ENCODE measurements at places on chromosomes 6 and 20.
A peak's percentile ranks its signal among the peaks of the same experiment; 100 is the strongest.

- DNase-seq: no peak
Observed at GRCh38 chr6:29014729-29015608, 9.9 kb upstream of the ZNF311 start.

GRCh38 chr20:3082955-3083952 is 1.3 kb downstream of the AVP start:
- DNase-seq: no peak

DNA sequence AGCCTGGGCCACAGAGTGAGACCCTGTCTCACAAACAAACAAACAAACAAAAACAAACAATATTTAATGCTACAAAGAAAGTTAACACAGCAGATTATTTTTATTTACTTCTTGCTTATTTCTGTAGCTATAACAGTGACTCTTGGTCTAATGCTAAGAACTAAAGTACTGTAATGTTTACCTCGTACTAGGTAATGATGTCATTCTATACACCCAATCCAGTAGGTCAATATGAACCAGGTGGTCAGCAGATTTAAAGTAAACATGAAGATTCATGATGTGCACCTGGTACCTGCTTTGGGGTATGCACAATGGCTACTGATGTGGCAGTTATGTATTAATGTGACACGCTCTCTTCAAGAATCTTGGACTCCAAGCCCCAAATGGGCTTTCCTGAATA is 36.6 kb upstream of the CARMIL1 start:
- DNase-seq: no peak

- no peak for DNase-seq
Observed at GRCh38 chr6:41200296-41200900, 551 bp downstream of the TREML2 start.

- no peak for DNase-seq
Observed at GRCh38 chr20:62370807-62371587, 3.9 kb upstream of the LAMA5 start.

DNA sequence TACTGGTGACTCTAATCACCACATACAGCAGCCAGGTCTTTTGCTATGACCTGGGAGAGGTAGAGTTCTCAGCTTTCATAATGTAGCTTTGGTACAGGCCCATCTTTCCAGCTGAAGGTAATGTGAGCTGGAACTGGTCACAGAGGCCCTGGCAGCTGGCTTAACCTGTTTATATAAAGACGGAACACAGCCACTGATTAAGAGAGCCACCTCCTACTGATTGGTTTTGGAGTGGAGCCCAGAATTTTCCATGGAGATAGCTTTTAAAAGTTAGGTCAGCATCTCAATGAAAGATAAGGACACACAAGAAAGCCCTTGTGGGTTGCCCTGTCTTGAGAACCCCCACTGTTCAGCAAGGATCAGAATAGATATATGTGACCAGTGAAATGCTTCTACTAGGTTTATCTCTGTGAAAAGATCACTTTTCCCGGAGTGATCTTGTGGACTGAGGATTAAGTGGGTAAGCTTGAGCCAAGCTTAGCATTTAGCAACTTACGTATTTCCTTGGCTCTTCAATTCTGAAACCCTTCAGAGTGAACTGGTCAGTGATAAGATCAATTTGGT is 213.7 kb upstream of the CITED2 start:
- DNase-seq: no peak

- no peak for DNase-seq
Observed at GRCh38 chr6:163630096-163630495, 215.6 kb downstream of the QKI start.

GRCh38 chr6:107102414-107102805 is 12.9 kb downstream of the BEND3 start:
- no peak for DNase-seq

DNA sequence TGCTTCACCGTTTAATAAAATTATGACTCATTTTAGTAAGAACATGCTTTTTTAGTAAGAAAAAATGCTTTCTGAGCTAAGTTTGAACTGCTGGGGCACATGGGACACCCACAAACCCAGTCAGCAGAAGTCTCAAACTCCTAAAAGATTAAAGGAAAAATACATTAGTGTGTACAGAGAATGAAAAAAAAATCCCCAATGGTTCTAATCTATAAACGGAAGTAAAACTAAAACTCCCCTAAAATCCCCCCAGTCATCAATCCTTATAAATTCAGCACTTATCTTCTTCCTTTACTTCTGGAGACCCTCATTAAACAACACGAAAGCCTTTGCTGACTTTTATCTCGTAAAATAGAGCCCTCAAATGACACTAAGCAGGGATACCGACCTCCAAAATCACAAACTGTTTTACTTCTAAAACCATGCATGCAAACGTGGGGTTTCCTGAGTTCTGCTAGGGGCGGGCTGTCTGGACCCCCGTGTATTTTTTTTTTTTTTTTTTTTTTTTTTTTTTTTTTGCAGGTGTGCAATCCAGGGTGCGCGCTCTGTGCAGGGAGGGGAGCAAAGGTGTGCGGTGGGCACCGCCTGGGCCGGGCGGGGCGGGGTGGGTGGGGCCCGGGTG is 1.1 kb upstream of the MYB start:
- no peak for DNase-seq

- DNase-seq: no peak
Observed at GRCh38 chr6:53899512-53899911, 104.7 kb downstream of the LRRC1 start.

DNA sequence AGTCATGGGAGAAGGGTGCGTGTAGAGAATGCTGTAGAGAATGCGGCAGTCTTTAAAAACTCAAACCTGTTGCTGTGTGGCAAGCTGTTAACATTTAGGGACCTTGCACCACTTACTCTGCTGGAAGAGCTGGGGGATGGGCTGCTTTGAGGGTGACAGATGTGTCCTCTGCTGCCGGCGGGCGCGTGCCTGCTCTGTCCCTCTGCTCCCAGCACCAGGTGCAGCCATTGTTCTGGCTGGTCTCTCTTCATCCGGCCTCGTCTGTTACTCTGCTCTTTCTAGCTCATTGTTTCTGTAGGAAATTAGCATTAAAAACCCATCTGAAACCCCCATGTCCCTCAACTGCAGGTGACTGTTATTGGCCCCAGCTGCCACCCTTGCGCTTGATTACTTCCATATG is 78.5 kb downstream of the CBFA2T2 start:
- DNase-seq: no peak

DNA sequence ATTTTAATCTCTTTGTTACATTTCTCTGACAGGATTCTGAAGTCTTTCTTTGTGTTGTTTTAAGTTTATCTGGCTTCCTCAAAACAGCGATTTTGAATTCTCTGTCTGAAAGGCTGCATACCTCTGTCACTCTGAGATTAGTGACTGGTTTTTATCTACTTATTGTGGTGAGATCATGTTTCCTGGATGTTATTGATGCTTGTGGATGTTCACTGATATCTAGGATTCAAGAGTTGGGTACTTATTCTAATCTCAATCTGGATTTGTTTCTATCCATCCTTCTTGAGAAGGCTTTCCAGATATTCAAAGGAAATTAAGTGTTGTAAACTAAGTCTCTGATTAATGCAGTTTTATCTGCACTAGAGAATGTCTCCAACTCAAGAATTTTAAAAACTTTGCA is 1076.1 kb upstream of the ADGRB3 start:
- no peak for DNase-seq

- peak; percentile 69 for DNase-seq
Observed at GRCh38 chr6:105359419-105360370, 43.2 kb downstream of the PREP start.

- DNase-seq: no peak
Observed at GRCh38 chr20:59940956-59941294, 736 bp downstream of the FAM217B start.

GRCh38 chr20:50189681-50190250 is 864 bp upstream of the CEBPB start:
- DNase-seq: no peak

DNA sequence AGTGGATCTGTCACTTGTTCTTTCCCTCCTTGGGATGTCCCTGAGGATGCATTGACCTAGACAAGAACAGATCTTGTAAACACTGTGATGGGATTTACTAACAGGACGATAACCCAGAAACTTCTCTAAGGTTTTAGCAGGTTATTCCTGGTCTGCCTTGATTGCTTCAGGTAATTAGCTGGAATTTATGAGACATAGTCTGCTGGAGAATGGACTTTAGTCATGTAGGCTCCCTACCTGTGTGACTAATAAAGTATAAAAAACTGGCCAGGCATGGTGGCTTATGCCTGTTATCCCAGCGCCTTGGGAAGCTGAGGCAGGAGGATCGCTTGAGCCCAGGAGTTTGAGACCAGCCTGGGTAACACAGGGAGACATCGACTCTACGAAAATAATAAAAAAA is 96.1 kb downstream of the PAK5 start:
- DNase-seq: no peak

- no peak for DNase-seq
Observed at GRCh38 chr20:13567663-13568062, 71.1 kb downstream of the TASP1 start.

DNA sequence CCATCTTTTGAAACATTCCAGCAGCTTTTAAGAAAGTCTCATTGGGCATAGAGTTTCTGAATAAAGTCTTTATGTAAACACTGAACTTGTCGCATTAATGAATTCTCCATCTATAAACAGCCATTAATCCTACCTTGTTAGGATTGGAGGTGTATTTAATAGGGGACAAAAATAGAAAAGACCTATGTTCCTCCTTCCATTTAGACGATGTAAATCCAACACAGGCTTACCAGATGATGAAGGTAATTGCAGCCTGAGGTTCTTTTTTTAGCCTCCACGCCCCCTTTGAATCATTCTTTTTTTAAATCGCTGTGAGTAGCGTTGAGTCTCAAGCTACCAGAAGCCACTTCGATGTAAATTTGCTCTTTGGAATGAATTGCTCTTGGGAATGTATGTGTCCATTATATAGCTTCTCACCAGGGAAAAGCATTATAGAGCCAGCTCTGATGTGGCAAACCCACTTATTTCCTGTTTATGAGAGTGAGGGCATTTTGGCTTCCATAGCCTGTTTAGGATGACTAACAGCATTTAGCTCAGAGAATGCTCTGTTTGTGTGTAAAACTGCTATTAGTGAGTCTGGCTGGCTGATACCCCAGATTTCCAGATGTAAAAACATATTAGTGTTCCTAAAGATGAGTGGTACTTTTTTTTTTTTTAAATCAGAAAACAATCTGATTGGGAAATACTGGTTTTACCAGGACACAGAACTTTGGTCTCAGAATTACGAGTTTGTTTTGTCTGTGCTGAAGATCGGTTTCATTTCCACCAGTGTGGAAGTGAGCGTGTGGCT is 74.9 kb upstream of the CLDN20 start:
- peak; percentile 98 for DNase-seq

DNA sequence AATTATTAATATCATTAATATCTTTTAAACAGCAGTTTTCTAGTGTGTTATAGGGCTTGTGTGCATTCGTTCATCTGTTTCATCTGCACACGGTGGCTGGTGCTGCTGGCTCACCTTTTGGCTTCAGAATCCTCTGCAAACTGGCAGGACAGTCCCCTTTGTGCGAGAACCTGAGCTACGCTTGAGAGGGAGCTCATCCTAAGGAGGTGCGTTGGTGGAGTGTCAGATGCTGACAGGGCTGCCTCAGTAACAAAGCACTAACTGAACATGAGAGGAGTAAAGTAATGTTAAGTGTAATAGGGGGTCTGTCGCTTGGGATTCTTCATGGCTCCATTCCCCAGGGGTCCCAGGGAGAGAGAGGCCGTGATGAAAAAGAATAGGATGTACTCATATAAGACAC is 22.4 kb downstream of the ELOVL2 start:
- no peak for DNase-seq

GRCh38 chr6:37289931-37290330 is 32.0 kb upstream of the TMEM217 start:
- no peak for DNase-seq

- DNase-seq: no peak
Observed at GRCh38 chr20:34522969-34523871, 7.0 kb downstream of the DYNLRB1 start.

DNA sequence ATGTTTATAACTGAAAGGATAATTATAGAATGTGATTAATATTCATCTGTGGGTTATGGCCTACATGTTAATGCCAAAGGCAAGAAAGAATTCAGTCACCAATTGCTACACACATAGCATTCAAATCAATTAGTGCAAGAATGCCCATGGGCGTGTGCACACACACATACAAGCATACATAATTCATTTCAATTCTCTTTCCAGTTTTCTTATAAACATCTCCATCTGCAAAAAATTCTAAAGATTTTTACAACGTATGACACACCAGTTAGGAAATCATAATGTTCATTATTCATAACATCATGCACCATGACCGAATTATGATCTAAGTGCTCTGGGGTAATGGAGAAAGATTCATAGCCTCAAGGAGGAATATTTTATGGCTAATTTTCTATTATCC is 111.0 kb upstream of the ADTRP start:
- no peak for DNase-seq

- DNase-seq: no peak
Observed at GRCh38 chr6:84037425-84038089, 4.0 kb downstream of the MRAP2 start.

DNA sequence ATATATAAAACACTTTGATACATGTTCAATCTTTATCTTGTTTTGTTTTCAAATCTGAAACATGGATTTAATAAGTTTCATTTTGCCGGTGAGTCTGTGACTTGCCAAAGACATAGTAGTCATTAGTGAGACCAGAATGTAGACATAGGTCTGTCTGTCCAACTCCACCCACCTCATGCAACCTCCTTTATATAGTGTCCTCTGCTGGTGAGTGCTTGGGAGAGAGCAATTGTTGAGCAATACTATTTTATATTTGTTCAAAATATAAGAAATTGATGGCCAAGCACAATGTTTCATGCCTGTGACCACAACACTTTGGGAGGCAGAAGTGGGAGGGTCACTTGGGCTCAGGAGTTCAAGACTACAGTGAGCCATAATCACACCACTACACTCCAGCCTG is 10.8 kb upstream of the LY86 start:
- DNase-seq: no peak

GRCh38 chr20:58150772-58151171 is 77.7 kb downstream of the ANKRD60 start:
- no peak for DNase-seq

DNA sequence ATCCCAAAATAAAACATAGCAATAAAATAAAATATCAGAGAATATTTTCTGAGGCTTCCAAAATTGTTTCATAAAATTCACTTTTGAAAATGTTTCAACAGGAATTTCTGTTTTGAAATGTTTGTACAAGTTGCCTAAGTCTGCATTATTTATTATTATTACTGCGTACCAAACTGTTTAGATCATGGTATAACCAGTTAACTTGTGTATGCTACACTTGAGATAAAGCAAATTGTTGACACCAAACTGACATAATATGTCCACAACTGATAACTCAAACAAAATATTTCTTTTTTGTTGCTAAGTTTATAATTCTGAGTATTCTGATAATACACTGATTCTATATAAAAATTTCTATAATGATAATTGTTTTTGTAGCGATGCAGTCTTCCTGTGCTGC is 531.8 kb upstream of the EYS start:
- no peak for DNase-seq
